Caco-2 (cell line): ENCODE measurements at places on chromosomes 4 and X. TPM values are rescaled to one million over a fixed set of nuclear protein-coding genes. Genes with fewer than 3 reads are reported as not detected.
A peak's percentile ranks its signal among the peaks of the same experiment; 100 is the strongest.

DNA sequence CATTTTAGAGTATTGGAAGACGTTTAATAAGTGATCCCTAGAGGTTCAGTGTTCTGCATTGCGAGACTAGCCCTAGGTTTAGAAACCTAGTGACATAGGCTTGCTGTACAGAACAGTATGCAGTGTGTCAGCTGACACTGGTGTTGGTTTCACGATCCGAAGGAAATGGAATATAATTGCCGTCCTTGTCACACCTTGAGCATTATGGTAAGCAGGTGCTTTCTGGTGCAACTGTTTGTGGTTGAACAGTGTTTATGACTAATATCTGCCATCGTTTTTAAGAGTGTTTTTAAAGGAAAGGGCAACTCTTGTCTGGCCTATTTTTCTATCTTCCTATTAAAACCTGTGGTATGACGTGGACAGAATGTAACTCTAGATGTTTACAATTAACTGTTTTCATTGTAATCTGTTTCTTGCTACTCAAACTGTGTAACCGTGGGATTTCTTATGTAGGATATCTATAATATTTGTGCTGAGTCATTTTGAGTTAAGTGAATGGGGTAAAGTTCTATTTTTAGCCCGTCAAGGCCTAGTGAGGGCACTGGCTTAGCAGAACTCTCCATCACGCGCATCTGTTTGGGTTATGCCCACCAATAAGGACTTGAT, 53.8 kb upstream of the TBC1D14 start:
- no peak overlapping the region for H3K4me3 ChIP-seq
- 0 out of 2 replicates have a peak, but pooled peaks cover 1% of the 10 kb centered on the region for H3K36me3 ChIP-seq
- H3K4me1 ChIP-seq = no peaks in the 10 kb centered on the region
- no peak for DNase-seq

DNA sequence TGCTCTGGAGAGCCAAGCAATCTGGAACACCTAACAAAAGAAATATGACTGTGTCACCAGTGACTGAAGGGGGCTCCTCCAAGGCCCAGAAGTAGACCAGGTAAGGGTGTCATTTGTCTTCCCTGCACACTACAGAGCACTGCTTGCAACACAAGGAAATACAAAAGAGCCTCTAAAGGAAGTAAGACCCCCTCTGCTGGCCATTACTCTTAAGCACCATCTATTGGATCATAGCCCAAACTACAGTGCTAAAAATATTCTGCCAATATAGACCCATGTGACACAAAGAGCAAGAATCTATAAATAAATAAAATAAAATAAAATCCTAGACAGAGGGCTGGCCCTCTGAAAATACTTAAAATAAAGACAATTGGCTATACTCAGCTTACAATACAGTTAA, 528.7 kb downstream of the TMA16 start:
- H3K4me1 ChIP-seq = no peaks in the 10 kb centered on the region
- no peaks in the 10 kb centered on the region for H3K27me3 ChIP-seq
- DNase-seq = no peak
- no peak overlapping the region for H3K4me3 ChIP-seq

DNA sequence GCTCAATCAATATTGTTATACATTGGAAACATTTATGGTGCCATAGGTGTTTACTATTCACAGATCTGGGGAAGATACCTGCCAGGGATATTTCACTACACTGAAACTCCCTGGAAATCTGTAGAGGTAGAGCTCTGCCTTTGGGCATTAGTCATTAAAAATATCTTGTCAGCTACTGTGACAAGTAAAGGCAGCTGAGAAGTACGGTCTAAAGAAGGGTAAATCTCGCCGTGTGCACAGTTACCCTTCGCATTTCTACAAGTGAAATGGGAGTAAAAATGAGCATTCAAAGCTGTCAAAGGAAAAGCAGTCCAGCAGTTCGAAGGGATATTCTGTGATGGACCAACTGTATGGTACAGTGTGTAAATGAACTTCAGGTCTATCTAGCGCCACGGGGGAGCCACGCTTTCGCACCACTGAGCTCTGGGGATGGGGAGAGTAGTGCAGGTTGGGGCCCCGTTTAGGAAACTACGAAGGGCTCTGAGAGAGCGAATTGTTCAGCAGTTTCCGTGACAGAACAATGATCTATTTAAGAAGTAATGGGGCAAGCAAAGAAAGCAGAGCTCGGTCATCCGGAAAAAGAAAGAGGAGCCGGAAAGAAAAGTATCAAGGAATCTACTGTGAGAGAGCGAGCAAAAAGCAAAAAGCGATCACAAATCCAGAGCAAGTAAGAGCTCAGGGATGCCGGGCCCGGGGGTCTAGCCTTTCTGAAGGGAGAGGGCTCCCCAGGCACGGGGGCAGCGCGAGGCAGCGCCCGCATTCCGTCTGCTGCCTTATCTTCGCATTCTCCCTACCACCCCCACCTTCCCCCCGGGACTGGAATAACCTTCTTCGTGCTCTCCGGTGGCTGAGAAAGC, 646 bp downstream of the TIGD4 start:
- DNase-seq = no peak
- peak overlapping the region; percentile 86 for H3K4me3 ChIP-seq
- no peaks in the 10 kb centered on the region for H3K27me3 ChIP-seq
- H3K27ac ChIP-seq = peak overlapping the region; percentile 94
- H3K36me3 ChIP-seq = no peaks in the 10 kb centered on the region

GRCh38 chr4:122689972-122690371, 42.5 kb upstream of the BBS12 start:
- H3K27ac ChIP-seq = no peak overlapping the region
- DNase-seq = no peak
- no peaks in the 10 kb centered on the region for H3K27me3 ChIP-seq
- H3K36me3 ChIP-seq = no peaks in the 10 kb centered on the region
- H3K4me3 ChIP-seq = no peak overlapping the region
- peaks cover 5% of the 10 kb centered on the region; the same call in 1 of the 2 replicates for H3K4me1 ChIP-seq

DNA sequence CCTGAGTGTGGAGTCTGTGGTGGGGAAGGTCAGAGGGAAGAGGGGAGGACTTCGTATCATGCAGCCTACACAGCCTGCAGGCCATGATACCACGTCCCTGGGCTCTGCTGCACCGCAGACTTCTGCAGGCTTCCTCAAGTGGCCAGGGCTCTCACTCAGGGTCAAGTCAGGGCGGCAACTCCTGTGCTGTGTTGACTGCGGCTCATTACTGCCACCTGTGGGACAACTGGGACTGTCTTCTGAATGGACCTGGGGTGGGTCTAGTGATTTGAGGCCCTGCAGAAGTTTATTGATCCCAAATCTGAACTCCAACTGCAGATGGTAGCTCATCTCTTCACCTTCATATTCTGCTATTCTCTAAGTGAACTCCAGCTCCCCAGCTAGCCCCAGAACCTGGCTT, 167.1 kb downstream of the NSUN7 start:
- no peaks in the 10 kb centered on the region for H3K27me3 ChIP-seq
- peak; percentile 41 for DNase-seq
- no peak overlapping the region for H3K27ac ChIP-seq
- no peaks in the 10 kb centered on the region for H3K36me3 ChIP-seq
- no peak overlapping the region for H3K4me3 ChIP-seq

DNA sequence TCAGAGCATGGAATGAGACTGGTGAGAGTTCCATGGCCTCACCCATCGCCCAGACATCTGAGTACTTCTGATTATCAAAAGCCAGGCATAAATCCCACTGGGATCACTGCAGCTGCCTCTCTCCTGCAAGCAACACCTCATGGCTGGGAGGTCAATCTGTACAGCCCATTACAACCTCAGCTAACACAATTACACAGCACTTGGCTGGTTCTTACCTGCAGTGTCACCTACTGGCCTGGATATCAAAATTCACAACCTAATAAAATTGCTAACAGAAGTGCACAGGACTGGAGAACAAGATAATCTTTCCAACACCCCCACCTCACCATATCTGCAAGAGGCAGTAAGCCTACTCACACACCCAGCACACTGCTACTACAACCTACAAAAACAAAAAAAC, 341.7 kb upstream of the NDST3 start:
- H3K36me3 ChIP-seq = no peaks in the 10 kb centered on the region
- DNase-seq = no peak
- H3K27ac ChIP-seq = no peak overlapping the region
- H3K27me3 ChIP-seq = no peaks in the 10 kb centered on the region

DNA sequence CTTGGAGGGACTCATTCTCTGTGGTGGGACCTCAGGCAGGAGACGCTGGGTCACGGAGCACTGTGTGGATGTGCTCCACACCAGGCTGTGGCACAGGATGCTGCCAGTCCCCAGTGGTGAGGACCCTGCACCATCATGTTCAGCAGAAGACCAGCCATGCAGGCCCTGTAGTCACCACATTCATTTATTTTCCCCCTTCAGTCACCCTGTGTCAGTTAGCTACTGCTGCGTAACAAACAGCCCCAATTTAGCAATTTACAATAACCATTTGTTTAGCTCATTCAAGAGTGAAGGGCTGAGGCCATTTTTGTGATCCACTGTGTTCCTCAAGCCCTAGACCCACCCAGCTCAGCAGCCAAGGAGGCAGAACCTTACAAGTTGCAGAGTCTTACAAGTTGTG, 23.6 kb upstream of the ADRA2C start:
- H3K27ac ChIP-seq = no peak overlapping the region
- no peak overlapping the region for H3K4me3 ChIP-seq
- H3K4me1 ChIP-seq = no peaks in the 10 kb centered on the region
- no peaks in the 10 kb centered on the region for H3K27me3 ChIP-seq
- H3K36me3 ChIP-seq = no peaks in the 10 kb centered on the region
- DNase-seq = no peak

GRCh38 chrX:54891573-54891972, 29.1 kb upstream of the TRO start:
- no peaks in the 10 kb centered on the region for H3K36me3 ChIP-seq
- H3K27me3 ChIP-seq = no peaks in the 10 kb centered on the region
- H3K27ac ChIP-seq = no peak overlapping the region
- H3K4me1 ChIP-seq = no peaks in the 10 kb centered on the region
- DNase-seq = peak; percentile 29

- H3K36me3 ChIP-seq = no peaks in the 10 kb centered on the region
- no peak overlapping the region for H3K4me3 ChIP-seq
- H3K27ac ChIP-seq = no peak overlapping the region
Measured at GRCh38 chrX:3378156-3378555, 31.7 kb upstream of the MXRA5 start.

- H3K4me3 ChIP-seq = no peak overlapping the region
- no peak overlapping the region for H3K27ac ChIP-seq
- H3K27me3 ChIP-seq = no peaks in the 10 kb centered on the region
- H3K4me1 ChIP-seq = no peaks in the 10 kb centered on the region
- no peaks in the 10 kb centered on the region for H3K36me3 ChIP-seq
Measured at GRCh38 chr4:124541652-124542420, 170.7 kb downstream of the ANKRD50 start.

DNA sequence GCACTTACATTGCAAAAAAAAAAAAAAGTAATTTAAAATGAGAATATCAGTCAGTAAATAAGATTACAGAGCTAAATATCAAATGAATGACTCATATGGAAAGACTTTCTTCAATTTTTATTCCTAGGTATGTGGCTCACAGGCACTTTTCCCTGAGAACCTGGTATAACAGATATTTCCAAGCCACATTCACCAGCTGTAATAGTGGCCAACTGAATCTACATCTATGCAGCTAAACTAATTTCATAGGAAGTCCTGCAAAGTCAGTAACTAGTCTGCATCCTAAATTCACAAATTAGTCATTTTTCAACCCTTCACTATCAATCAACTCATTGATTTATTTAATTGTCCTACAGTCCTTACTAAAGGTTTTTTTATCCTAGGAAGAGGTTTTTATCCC, 5.6 kb downstream of the PDE5A start:
- H3K36me3 ChIP-seq = no peaks in the 10 kb centered on the region
- no peak for DNase-seq
- H3K4me3 ChIP-seq = no peak overlapping the region
- no peaks in the 10 kb centered on the region for H3K27me3 ChIP-seq
- no peak overlapping the region for H3K27ac ChIP-seq

- no peak overlapping the region for H3K27ac ChIP-seq
- H3K36me3 ChIP-seq = no peaks in the 10 kb centered on the region
- peaks cover 3% of the 10 kb centered on the region; the same call in 1 of the 2 replicates for H3K4me1 ChIP-seq
Measured at GRCh38 chr4:176193938-176194337, 1.4 kb downstream of the SPATA4 start.

The AR gene
- 0.86 and 1.6 TPM in 2 replicates for total RNA-seq
